Activated naive CD8-positive, alpha-beta T cell treated with anti-CD3 and anti-CD28 coated beads, Interleukin-2, amount 50 U/mL, for 16 hours (primary cell): ENCODE measurements at places on chromosomes 12 and 14.

DNA sequence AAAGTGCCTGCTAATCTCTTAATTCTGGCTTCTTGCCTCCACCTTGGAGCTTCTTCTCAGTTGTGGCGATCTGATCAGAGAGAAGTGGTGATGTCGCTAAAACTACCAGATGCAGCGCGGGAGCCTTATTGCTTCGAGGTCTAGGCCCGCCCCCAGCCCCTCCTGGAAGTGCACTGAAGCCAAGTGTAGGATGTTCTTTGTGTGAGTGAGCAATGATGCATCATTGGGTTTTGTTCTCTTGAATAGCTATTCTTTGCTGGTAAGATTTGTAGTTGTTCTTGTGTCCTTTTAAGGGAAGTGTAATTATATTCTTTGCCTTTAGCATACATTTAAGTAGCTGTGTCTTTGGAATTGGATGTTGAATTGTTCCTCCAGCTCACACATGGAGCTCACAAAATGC lies 35.8 kb downstream of the MTHFD1 start:
- DNase-seq: no peak

GRCh38 chr14:75577090-75577489 lies 1.3 kb upstream of the FLVCR2 start:
- DNase-seq: no peak

DNA sequence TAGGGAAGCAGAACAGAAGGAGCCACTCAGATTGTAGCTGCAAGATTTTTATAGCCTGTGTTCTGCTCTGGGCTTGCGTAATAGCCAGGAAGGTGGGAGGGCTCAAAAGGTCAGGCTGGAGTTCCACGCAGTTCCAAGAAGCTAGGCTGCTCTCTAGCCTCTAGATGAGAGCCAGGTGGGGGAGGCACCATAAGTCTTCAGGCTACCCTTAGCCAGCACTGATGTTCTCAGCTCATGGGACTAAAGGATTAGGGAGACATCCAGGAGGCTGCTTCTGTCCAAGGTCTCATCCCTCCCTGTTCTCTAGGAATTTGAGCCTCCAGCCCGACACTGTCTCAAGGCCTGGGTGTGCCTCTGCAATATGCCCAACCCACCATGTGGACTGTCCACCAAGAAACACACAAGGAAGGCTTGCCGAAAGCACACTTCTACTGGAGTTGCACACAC lies 1.7 kb downstream of the LMBR1L start:
- DNase-seq: no peak

DNA sequence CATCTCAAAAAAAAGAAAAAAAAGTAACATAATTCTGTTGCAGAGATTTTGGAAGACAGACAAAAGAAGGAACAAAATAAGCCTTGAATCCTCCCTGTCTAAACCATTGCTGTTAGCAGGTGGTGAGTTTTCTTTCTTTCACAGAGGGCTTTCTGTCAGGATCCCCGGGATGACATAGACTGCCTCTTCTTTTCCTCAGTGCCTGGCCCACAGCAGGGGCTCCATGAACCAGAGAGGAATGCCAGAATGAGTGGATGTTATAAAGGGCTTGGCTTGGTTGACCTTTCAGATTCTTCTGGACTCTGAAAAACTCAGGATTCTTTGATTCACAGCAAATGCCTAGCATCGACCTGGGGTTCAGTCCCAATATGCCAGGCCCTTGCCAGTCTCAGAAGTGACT lies 45.8 kb upstream of the CORO1C start:
- no peak for DNase-seq

GRCh38 chr12:13101821-13102375 lies 1.6 kb downstream of the GSG1 start:
- DNase-seq: no peak

DNA sequence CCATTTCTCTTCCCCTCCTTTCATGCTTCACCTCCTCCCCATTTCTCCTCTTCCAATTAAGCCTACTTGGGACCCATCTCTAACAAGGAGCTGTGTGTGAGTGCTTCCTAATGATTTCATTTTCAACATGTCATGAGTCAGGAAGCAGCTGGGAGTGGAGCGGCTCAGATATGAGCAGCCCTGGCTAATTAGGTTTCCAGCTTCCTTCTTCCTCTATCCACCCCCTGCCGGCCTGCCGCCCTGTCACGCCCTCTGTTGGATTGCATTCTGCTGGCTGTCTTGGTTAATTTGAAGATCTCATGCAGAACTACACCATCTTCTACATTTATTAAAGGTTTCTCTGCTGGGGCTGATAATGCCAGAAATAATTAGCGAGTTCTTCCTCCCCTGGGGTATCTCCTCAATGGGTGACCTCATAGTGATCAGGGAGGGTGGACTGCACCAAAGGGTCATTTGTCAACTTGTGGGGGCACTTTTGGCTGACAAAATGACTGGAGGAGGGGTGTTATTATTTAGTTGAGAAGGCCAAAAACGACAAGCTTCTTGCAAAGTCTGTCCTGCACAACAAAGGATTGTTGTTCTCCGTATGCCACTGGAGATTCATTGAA lies 300.9 kb upstream of the SRRM4 start:
- no peak for DNase-seq

GRCh38 chr12:130813436-130813835 lies 25.6 kb downstream of the STX2 start:
- DNase-seq: no peak

DNA sequence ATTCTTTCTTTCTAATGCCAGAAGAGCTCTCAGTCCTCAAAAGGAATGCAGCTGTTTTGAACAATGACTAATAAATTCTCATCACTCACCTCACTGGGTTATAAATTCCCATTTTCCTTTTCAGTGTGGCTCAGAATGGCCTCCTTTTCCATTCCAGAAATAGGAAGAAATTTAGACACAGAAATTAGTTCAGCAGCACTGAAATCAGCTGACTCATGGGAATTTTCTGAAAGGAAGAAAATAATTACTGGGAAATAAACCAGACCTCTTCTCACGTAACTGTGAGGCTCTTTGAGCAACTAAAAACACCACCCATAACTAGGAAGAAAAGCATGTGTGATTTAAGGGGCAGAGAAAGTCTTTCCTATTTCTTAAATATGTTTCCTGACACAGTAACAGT lies 23.8 kb downstream of the CD163 start:
- no peak for DNase-seq

- DNase-seq: no peak
Measured at GRCh38 chr14:58060077-58060476, 91.9 kb downstream of the ARMH4 start.

DNA sequence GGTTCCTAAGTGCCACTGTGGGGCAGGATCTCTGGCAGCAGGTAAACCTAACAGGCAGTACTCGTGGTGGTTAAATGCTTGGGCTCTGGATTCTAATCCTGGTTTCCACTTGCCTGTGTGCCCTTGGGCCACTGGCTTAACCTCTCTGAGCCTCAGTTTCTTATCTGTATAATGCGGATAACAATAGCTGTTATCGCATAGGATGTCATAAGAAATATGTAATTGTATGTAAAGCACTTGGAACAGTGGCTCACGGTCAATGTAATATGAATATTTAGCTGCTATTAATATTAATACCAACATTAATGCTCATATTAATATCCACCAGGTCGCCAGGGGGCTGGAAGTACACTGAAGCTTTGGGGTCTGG lies 16.8 kb downstream of the FOXN4 start:
- DNase-seq: no peak

DNA sequence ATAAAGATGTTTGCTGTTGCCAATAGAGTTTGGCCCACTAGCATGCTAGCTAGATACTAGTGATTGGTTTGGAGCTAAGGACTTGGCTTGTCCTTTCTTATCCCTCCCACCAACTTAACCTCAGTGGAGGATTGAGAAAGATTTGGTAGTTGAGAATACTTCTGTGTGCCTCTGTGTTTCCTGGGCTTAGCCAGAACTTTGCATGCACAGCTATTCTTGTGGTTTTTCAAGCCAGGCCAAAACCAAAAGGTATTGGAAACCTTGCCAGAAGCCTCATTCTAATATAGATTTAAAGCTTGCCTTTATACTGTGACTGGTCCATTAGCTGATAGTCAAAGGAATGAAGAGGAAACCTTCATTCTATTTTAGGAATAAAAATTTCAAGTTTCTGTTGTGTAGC lies 188.5 kb downstream of the CCDC91 start:
- no peak for DNase-seq

GRCh38 chr14:105185001-105185400 lies 3.9 kb upstream of the NUDT14 start:
- DNase-seq: no peak

DNA sequence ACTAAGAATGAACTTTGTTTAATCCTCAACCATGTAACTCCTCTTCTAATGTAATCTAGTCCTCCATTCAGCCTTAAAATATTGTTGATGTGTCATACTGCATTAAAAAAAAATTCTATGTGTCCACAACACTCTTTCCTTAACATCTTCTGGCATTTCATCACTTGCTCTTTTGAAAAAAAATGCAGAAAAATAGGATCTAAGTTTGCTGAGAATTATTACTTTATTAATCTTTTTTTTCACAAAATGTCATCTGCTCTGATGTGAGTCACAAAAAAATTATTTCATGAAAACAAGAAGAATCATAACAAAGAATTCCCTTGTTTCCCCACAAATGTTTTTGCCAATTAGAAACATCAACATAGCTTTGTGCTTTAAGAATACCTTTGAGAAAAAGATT lies 410.1 kb upstream of the MGAT4C start:
- DNase-seq: no peak

DNA sequence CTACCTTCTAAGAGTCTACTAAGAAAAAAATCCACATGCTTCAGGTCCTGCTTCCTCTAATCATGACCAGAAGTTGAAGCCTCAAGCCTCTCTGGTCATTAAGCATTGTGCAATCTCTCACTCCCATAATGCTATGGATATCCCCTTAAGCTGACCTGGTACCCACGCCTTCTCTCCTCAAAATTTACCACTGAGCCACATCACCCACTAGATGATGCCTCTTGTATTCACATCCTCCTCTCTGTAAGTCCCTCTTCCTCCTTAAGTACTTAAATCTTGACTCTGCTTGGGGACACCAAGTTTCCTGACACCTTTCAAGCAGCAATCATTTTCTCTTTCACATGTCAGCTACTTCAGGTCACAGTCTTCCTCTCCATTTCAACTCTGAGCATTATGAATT lies 9.8 kb downstream of the GALNT4 start:
- no peak for DNase-seq

DNA sequence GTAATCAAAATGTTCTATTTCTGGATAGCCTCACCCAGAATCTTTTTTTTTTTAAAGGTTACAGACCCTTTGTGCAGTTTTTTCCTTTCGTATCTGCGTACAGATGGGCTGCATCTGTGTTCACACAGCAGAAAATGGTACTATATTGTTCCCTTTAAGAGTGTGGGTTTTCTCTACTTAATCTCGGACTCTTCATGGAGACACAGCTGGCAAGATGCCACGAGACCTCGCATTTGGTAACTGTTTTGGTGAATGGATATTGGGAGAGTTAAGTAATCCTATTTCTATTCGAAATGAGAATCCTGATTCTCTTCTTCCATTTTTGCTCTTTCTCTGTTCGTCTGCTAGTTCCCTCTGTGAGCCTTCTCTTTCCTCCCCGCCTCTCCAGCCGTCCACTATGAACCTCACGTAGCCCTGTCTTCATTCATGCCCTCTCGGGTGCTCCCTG lies 85.7 kb downstream of the SAMD4A start:
- no peak for DNase-seq

- no peak for DNase-seq
Measured at GRCh38 chr14:51738754-51739153, 87.0 kb downstream of the FRMD6 start.

DNA sequence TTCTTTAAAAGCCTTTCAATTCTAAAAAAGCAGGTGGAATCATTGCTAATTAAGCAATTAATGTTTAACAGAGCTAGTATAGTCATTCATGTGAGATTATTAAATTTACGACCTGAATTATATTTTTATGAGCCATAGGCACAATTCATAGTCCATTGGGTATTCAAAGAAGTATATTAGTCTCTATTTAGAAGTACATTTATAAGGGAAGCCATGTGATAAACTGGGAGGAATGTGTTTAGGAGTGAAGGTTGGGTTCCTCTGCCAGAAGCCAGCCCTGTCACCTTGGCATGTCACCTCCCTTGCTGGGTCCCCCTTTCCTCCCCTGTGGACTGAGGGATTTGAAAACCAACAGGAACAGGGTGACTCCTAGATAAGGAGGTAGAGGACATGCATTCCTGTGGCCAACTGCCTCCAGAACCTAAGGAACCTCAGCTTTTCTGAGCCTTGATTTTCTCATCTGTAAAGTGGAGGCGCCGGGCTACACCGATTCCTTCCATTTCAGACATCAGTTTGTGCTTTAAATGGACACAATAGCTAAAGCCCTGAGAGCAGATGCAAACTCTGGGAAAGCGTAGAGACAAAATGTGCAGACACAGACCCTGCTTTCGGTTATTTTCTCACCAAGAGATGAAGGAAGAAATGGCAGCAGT lies 5.4 kb upstream of the KRT2 start:
- no peak for DNase-seq

- DNase-seq: no peak
Measured at GRCh38 chr12:20463913-20464524, 95.7 kb downstream of the PDE3A start.

DNA sequence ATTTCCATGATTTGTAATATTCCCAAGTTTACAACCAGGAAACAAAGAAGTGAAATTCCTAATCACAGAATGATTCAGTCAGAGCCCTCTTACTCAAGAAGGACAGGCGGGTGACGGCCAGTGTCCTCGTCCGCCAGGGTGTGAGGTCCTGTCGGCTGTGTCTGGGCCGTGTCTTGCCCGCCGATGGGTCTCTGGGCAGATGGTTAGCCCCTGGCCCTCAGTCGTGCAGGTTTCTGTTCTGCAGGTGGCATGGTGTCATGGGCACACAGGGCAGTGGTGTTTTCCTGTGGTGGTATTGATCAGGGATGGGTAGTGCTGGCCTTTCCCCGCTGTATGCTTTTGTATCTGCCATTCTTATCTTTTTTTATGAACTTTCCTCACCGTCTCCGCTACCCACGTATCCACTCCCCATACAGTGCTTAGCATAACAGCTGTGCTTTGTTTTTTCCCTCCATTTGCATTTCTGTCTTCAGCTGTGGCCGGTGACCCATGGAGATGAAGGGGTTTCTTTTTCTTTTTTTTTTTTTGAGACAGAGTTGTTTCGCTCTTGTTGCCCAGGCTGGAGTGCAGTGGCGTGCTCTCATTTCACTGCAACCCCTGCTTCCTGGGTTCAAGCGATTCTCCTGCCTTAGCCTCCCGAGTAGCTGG lies 100.7 kb downstream of the TSPAN9 start:
- DNase-seq: no peak

DNA sequence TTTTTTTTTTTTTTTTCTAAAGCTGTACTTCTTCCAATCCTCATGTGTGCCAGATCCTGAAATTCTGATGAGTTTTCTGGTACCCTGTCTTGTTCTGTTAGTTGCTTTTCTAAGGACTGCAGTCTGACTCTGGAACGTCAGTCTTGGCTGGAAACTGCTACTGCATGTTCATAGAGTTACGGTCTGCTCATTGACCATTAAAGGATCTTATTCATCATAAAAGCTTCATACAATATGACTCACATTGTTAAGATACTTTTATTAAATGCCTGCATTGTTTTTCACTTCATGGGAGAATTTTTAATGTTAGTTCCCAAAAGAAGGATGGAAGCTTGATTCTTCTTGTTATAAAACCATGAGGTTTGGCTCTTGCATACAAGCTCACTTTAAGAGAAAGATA lies 233.6 kb downstream of the SYT10 start:
- no peak for DNase-seq

GRCh38 chr12:25886396-25886795 lies 72.1 kb upstream of the RASSF8 start:
- DNase-seq: no peak

GRCh38 chr14:99179946-99180345 lies 92.1 kb downstream of the BCL11B start:
- DNase-seq: no peak

- no peak for DNase-seq
Measured at GRCh38 chr12:121167232-121167820, 34.6 kb downstream of the P2RX7 start.
